ENCODE measurements at places on chromosomes 12 and 14. TPM values are rescaled to one million over a fixed set of nuclear protein-coding genes. Genes with fewer than 3 reads are reported as not detected.

Gene CEP290
- 12.1 TPM for polyA plus RNA-seq

Gene PTPN21
- polyA plus RNA-seq, result 12.7 TPM

Gene CLEC4D
- polyA plus RNA-seq, result not detected

Gene FOXA1
- 85.7 TPM for polyA plus RNA-seq

GRCh38 chr14:102586420-102587104 is 5.9 kb upstream of the RCOR1 start:
- H3K4me1 ChIP-seq, result peaks cover 31% of the 10 kb centered on the region
- H3K4me3 ChIP-seq, result no peak overlapping the region
- no peak for DNase-seq
- peak overlapping the region; percentile 13 for H3K27ac ChIP-seq
- H3K27me3 ChIP-seq, result no peaks in the 10 kb centered on the region

DNA sequence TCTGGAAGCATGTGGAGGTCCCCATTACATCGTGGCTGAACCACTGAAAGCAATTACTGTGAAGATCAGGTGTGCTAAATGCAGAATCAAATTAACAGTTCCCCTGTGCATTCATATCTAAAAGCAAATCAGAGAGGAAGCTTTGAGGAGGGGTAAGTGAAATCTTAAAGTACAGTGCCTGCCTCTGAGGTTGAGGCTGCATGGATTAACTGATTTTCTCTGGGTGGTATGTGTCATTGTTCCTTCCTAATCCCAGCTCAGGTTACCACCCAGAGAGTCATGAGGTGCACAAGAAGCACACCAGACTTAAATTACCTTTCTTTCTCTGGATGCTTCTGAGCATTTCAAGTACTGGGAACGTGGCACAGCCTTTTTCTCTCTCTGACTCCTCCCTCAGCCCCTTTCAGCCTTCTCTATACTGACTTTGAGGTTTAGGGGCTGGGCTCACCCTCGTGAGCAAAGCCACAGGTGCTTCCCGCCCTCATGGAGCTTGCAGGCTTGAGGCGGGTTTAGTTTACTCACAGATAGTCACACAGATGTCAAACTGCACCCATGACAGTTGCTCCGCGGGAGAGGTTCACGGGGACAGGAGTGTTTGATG is 237.6 kb upstream of the CRY1 start:
- no peak overlapping the region for H3K27ac ChIP-seq
- no peaks in the 10 kb centered on the region for H3K4me1 ChIP-seq
- no peaks in the 10 kb centered on the region for H3K36me3 ChIP-seq
- peaks cover 6% of the 10 kb centered on the region for H3K27me3 ChIP-seq

DNA sequence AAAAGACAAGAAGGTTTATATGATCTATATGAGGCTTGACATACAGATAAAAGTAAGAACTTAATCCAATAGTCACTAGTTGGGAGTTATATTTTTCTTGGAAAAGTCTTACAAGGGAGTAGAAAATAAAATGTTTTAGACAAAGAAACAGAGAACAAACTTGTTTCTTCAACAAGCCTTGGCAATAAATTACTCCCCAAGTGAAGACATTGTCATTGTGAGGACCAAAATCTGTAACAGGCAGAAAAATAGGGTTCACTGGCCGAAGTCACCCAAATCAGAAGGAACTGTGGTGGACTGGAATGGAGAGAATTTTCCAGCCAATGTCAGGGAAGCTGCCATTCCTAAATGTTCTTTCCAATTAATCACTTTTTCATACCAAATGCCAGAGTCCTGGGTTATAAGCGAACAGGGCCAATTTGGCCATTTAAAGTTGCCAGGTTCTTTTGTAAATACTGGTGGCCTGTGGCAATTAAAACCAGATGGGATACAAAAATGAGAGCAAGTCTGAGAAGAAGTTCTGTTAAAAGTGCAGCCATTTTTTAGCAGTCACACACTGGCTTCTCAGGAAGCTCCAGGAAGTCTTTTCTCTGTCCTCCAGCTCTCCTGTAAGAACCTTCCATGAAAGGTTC is 117.3 kb upstream of the OVCH1 start:
- no peak overlapping the region for H3K4me3 ChIP-seq
- H3K27me3 ChIP-seq, result no peaks in the 10 kb centered on the region
- H3K27ac ChIP-seq, result no peak overlapping the region
- H3K4me1 ChIP-seq, result peaks cover 2% of the 10 kb centered on the region
- no peak for DNase-seq

DNA sequence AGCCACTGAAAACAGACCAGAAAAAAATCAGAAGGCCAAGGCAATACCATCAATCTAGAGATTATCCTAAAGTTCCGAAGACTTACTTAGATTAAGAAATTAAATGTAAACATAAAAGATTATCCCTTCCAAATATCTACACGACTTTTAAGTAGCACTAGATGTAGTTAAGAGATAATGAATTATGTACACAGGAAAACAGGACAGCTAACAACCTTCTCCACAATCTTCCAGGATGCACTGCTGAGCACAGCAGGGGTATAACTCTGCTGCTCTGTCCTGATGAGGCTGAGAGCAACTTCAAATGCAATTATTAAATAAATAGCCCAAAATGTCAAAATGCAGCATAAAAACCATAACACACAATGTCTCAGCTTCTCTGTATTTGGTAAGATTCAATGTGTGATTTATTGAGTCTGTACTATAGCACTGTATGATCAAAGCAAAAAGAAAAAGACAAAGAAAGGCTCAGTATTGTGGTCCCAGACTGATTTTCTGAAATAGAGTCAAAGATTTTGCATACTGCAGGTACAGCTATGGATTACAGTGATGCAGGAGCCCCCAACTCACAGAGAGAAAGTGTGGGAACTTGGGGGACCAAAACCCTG is 56.9 kb downstream of the TMTC1 start:
- H3K27me3 ChIP-seq, result no peaks in the 10 kb centered on the region
- no peak overlapping the region for H3K4me3 ChIP-seq
- peaks cover 5% of the 10 kb centered on the region for H3K4me1 ChIP-seq

- no peak for DNase-seq
- H3K36me3 ChIP-seq, result no peaks in the 10 kb centered on the region
- H3K4me3 ChIP-seq, result no peak overlapping the region
- no peaks in the 10 kb centered on the region for H3K4me1 ChIP-seq
- H3K27me3 ChIP-seq, result no peaks in the 10 kb centered on the region
Measured at GRCh38 chr12:109763201-109763841, 49.7 kb downstream of the FAM222A start.

DNA sequence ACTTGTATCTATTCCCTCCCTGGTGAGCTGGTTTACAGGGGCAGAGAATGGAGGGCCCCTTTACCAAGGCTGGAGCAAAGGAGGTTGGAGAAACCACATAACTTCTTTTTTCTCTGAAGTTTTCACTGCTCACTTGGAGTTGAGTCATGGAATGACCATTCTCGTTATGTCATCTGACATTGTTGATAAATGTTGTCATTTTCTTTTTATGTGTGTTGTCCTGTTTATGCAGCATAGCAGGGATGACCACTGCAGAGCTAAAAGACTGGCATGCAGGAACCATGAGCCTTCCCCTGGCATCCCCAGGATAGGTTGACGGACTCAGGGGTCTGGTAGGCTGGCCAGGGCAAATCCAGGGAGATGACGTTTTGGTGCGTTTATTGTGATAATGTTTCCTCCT is 256.8 kb upstream of the DDHD1 start:
- no peaks in the 10 kb centered on the region for H3K27me3 ChIP-seq
- no peak overlapping the region for H3K4me3 ChIP-seq
- H3K36me3 ChIP-seq, result no peaks in the 10 kb centered on the region
- no peak for DNase-seq

- H3K36me3 ChIP-seq, result no peaks in the 10 kb centered on the region
- no peak for DNase-seq
- H3K4me1 ChIP-seq, result no peaks in the 10 kb centered on the region
- no peak overlapping the region for H3K4me3 ChIP-seq
- H3K27me3 ChIP-seq, result no peaks in the 10 kb centered on the region
- H3K27ac ChIP-seq, result no peak overlapping the region
Measured at GRCh38 chr12:40375076-40375475, 150.3 kb downstream of the LRRK2 start.

GRCh38 chr12:25574761-25575160 is 21.7 kb upstream of the LMNTD1 start:
- H3K27me3 ChIP-seq, result no peaks in the 10 kb centered on the region
- no peak overlapping the region for H3K27ac ChIP-seq
- H3K4me1 ChIP-seq, result no peaks in the 10 kb centered on the region
- H3K36me3 ChIP-seq, result no peaks in the 10 kb centered on the region
- H3K4me3 ChIP-seq, result no peak overlapping the region
- no peak for DNase-seq

GRCh38 chr12:122999196-122999946 is 18.9 kb downstream of the ARL6IP4 start:
- H3K4me3 ChIP-seq, result no peak overlapping the region
- no peaks in the 10 kb centered on the region for H3K36me3 ChIP-seq
- H3K27ac ChIP-seq, result no peak overlapping the region
- no peak for DNase-seq

DNA sequence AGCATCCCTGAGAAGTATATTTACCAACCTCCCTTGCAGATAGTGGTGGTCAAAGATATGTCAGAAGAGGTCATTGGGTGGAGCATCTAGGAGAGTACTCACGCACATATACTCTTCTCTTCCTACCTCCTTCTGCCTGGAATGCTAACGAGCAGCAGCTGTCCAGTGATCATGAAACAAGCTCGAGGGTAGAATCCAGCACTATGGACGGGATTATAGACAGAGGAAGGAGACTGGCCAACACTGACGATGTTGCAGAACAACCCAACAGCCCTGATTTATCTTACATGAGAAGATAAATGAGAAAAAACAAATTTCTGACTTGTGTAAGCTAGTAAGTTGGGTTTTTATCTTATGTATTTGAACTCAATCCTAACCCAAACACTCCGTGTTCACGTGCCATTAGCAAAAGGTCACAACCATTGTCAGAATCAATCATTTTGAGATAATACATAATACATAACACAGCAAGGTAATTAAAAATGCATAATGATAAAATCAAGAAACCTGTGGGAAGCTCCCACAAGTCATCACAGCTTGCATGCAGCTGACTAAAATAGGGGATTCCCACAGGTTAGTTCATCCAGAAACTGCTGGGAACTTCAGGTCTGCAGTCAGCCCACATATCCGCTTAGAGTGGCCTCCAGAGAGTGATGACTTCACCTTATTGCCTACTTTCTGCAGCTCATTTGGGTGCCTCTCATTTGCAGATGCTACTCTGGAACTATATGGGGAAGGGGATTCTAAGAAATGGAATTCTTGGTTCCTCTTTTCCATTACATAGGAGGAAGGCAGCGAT is 36.3 kb upstream of the STK38L start:
- H3K27ac ChIP-seq, result no peak overlapping the region
- no peak for DNase-seq
- H3K27me3 ChIP-seq, result no peaks in the 10 kb centered on the region
- H3K4me3 ChIP-seq, result no peak overlapping the region
- no peaks in the 10 kb centered on the region for H3K36me3 ChIP-seq

- peaks cover 4% of the 10 kb centered on the region for H3K4me1 ChIP-seq
- no peaks in the 10 kb centered on the region for H3K36me3 ChIP-seq
- no peaks in the 10 kb centered on the region for H3K27me3 ChIP-seq
- no peak overlapping the region for H3K4me3 ChIP-seq
Measured at GRCh38 chr12:12019881-12020280, 50.9 kb upstream of the BCL2L14 start.

DNA sequence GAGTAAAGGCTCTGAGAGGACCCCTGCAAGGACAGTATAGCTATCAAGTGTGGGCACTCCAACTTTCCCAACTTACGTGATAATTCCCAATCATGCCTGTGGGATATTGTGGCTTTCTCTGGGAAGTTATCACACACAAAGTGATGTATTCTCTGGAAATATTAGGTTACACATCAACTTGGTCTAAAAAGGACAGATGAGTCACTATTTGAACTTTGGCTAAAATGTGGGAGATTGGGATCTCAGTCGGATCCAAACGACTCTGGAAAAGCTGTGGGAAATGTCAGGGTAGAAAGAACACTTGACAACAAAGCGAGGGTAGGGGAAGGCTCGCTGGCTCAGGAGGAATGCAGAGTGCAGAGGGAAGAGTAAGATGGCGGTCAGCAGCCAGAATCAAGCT is 1048.9 kb downstream of the BCL11B start:
- H3K4me1 ChIP-seq, result no peaks in the 10 kb centered on the region
- no peak overlapping the region for H3K4me3 ChIP-seq
- no peak overlapping the region for H3K27ac ChIP-seq

DNA sequence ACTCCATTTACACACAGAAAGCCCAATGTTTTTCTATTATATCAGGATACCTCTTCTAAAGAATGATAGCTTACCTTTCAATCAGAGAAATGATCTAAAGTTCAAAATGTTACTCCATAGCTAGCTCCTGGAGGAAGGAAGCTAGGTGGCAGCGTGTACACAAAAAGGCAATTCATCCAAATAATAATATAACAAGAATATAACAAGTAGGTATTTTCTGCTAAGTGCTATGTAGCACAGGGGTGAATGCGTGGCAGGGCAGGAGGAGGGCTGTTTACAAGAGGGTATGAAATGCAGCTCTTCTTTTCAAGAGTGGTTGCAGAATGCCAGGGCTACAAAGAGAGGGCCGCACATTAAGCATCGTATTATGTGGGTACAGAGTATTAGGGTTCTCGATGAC is 663 bp upstream of the SNAPC1 start:
- no peak for DNase-seq
- H3K27me3 ChIP-seq, result no peaks in the 10 kb centered on the region
- peaks cover 10% of the 10 kb centered on the region for H3K4me1 ChIP-seq
- peak overlapping the region; percentile 81 for H3K27ac ChIP-seq
- no peaks in the 10 kb centered on the region for H3K36me3 ChIP-seq
- H3K4me3 ChIP-seq, result no peak overlapping the region

DNA sequence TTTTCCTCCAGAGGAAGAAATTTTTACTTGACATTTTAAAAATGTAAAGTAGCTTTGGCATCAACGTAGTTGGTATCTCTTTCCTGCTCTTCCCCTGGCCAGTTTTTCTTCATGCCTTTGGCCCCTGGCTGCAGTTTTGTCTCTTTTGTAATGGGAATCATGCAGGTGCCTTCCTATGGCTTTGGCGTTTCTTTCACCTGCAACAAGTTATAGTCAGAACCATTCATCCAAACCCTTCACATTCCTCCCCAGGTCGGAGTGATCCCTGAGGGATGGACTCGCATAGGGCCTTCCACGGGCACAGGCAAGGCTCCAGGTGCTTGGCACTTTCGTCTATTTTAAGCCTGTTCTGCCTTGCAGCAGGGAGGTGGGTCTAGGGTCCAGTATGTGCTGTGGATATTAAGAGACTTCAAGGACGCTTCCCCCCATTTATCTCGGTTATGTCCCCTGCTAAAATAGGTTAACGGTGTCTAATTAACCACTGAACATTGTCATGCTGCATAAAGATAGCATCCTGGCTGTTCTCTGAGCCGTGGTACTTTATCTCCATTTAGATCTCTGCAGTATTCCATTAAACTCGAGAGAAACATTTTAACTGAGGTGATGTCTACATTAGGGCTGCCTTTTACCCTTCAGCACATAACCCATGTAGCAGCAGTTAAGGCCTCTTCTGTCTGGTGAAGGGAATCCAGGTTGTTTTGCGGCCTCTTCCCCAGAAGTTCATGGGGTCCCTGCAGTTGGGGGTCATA is 66.3 kb downstream of the IFT43 start:
- no peaks in the 10 kb centered on the region for H3K36me3 ChIP-seq

DNA sequence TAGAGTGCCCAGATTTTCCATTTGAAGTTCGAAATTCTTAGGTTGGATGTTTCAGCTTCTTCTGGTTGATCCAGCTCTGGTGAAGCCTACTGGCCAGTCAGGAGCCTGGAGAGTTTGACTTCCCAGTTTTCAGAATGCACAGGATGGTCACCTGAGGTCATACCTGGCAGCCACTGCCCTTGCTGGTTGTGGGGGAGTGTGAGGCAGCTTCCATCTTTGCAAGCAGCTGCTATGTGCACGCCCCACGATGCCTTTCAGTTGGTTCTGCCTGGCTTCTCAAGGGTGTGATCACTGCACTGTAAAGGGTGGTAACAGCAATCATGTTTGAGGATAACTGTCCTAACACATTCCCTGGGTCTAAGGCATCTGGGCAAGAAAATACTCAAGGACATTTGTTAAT is 15.4 kb downstream of the CCDC92 start:
- H3K4me3 ChIP-seq, result no peak overlapping the region
- peaks cover 3% of the 10 kb centered on the region for H3K4me1 ChIP-seq
- H3K36me3 ChIP-seq, result no peaks in the 10 kb centered on the region
- no peak for DNase-seq
- no peaks in the 10 kb centered on the region for H3K27me3 ChIP-seq
- H3K27ac ChIP-seq, result no peak overlapping the region

Data from hepatocyte (in vitro differentiated cells).